Stimulated activated CD8-positive, alpha-beta memory T cell treated with anti-CD3 and anti-CD28 coated beads, Interleukin-2, amount 100 ng/mL, for 1 hour (primary cell): ENCODE measurements at places on chromosomes 13 and 19.

GRCh38 chr19:49637821-49638738 is 1.9 kb downstream of the RRAS start:
- no peak for DNase-seq

GRCh38 chr13:91313103-91313502 is 34.4 kb upstream of the MIR17HG start:
- DNase-seq, result no peak

- DNase-seq, result no peak
Observed at GRCh38 chr13:82358284-82358683, 1524.0 kb downstream of the SLITRK1 start.

DNA sequence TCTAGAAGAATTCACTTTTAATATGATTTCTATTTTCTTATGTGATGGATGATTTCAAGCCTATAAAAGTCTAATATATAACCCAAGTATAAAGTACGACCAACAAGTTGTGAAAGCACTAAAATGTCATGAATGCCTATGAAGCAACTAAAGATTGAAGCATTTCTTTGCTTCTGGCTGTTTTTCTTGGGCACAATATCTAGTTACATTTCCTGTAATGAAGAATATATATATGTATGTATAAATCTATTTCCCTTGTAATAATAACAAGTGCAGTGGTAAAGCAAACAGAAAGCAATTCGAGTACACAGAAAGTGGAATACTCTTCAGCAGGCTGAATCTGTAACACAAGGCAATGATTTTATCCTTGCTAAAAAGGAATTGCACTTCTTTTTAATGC is 5.4 kb downstream of the PCDH20 start:
- DNase-seq, result no peak

- DNase-seq, result no peak
Observed at GRCh38 chr19:53908935-53909415, at the start of gene CACNG7. Gene CACNG7, plus strand, starts transcription at chr19:53909278. Its CDS starts 3,554 bp downstream, at chr19:53912832.

GRCh38 chr13:113084943-113085540 is 20.5 kb upstream of the F7 start:
- DNase-seq, result no peak

DNA sequence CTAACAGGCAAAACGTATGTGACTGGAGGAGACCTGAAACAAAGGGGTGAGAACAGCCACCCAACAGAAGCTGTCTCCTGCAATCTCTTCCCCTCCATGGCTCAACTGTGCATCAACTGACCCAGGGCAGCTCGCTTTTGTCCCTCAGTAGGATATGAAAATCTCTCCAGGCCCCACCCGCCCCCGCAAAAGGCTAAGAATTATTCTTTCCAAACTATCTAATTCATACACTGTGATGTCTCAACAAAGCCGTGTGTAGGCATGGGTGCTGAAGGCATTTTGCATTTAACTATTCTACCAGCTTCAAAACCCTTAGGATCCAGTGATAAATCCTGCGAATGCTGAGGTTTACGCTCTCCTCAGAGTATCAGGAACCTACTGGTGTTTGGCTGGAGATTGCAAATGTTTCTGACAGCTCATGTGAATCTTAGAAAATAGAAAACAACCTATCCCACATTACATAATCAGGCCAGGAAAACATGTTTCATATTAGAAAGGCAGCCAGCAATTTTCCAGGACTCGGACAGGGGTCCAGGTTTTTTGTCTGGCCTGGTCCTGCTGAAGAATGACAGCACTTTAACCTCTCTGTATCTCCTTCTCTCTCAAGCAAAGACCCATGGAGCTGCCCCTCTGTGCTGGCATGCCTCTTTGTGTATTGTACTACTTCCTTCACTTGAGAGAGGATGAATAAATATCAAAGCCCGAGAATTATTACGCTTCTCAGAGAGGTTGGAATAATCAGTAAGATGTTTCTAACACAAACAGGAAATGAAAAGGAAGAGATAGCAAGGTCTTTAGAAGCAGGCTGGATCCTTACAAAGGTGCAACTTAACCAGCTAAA is 17.3 kb downstream of the DHRS12 start:
- DNase-seq, result no peak

DNA sequence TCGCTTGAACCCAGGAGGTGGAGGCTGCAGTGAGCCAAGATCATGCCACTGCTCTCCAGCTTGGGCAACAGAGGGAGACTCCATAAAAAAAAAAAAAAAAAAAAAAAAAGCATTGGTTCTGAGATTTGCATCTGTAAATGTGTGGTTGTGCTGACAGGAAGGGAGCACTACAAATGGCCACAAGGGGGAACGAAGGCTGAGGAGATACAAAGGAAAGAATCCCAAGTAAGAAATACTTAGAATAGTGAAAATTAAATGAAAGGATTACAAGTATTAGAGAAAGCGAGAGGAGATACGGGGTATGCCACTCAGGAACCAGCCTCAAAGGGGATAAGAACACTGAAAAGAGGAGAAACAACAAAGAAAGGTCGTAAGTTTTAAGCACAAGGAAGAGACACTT is 284.9 kb downstream of the KLF12 start:
- no peak for DNase-seq

GRCh38 chr19:38134540-38135149 is 89.4 kb downstream of the DPF1 start:
- no peak for DNase-seq

DNA sequence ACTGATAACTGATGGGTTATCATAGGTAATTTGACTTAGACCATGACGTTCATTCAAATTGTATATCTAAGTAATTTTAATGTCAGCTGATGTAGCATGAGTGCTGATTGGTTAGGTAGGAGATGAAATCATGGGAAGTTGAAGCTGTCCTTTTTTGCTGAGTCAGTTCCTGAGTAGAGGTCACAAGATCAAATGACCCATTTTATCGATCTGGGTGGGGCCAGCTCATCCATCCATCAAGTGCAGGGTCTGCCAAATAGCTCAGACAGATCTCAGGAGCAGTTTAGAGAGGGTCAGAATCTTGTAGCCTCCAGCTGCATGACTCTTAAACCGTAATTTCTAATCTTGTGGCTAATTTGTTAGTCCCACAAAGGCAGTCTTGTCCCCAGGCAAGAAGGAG is 35.3 kb upstream of the CD177 start:
- no peak for DNase-seq

DNA sequence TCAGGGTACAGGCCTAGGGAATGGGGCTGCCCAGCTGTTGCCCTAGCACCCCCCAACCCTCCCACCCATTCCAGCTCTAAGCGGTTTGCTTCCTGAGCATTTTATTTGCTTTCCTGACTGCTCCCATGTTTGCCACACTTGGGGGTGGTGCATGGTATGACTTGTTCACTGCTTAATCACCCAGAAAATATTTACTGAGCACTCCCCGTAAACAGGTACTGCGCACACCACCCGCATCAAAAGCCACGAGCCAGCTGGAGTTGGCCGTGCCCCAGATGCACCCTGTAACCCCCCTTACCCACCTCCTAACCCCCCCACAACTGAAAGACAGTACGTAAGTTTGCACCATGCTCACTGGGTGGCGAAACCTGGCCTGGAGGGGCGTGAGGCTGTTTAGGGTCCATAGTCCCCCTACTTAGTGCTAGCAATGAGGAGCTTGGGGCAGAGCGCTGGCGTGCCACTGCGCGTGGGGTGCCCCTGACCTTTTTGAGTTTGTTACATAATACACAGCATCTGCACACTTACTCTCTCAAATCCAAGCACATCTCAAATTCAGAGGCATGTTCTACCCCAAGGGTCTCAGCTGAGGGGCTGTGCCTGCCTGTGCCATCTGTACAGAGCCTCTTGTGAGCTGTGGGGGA is 29.8 kb downstream of the DPF1 start:
- DNase-seq, result no peak

- DNase-seq, result no peak
Observed at GRCh38 chr13:77701305-77701704, 3.8 kb downstream of the SLAIN1 start.

- no peak for DNase-seq
Observed at GRCh38 chr13:99050983-99051488, 73.2 kb upstream of the DOCK9 start.

DNA sequence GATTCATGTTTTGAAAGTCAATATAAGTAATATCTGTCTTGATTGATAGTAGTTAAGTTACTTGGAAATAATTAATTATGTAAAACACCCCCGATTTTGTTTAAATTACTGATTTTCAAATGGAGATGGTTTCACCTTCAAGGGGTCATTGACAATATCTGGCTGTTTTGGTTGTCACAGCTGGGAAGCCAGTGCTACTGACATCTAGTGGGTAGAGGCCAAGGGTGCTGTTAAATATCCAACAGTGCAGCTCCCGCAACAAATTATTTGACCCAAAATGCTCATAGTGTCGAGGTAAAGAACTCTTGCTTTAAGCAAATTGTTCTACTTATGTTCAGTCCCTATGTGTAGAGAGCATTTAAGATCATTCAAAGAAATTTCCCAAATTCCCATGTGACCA is 50.6 kb upstream of the PCDH20 start:
- no peak for DNase-seq

DNA sequence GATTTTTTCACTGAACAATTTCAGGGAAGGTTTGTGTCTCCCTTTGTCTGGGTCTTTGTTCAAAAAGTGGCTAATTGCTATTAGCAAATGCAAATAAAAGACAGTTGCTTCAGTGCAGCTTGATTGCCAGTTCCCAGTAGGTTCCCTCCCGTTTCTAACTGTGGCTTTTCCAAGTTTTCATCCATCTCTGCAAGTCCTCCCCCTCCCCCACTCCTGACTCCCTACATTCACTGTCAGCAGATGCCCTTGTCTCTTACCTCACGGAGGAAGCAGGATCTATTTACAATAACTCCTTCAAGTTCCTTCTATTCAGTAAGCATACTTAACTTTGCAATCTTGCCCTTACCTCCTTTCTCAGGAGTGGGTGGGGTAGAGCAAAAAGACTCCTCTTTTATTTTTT is 55.4 kb upstream of the SCEL start:
- DNase-seq, result no peak

GRCh38 chr13:50686551-50686950 is 156.9 kb downstream of the DLEU7 start:
- no peak for DNase-seq

DNA sequence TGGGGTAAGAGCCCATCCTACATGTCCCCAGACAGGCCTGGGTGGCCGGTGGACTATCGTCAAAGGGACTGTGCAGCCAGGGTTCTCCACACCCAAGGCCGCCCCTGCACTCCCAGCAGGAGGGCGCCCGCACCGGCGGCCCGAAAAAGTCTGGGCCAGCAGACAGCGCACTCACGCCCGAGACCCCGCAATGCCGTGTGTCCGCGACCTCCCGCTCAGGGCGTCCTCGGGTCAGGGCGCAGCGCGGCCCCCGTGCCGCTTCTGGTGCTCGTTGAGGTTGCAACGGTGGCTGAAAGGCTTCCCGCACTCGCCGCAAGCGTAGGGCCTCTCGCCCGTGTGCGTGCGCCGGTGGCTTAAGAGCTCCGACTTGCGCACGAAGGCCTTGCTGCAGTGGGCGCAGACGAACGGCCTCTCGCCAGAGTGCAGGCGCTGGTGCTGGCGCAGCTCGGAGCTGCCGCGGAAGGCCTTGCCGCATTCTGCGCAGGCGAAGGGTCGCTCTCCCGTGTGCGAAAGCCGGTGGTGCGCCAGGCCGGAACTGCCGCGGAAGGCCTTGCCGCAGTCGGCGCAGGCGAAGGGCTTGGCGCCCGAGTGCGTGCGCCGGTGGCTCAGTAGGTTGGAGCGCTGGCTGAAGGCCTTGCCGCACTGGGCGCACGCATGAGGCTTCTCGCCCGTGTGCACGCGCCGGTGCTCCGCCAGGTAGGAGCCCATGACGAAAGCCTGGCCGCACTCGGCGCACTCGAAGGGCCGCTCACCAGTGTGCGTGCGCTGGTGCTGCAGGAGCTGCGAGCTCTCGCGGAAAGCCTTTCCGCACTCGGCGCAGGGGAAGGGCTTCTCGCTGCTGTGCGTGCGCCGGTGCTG is 2.8 kb upstream of the A1BG start:
- DNase-seq, result no peak

- no peak for DNase-seq
Observed at GRCh38 chr19:48760504-48761205, 5.3 kb downstream of the FGF21 start.

DNA sequence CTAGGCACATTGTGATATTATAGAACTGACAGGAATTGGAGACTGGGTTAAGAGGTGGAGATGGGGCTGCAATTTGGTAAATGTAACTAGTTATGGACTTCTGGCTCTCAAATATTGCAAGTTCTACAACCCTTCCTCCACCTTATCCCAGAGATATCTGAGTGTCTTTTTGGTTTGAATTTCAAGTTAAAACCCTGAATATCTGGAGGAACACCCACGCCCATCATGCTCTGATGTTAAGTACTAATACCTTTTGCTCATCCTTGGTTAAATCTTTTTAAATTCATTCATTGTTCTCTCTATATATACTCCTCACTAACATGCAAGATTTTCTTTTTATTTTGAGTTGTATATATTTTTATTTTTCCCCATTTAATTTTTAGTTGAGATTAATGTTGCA is 28.9 kb downstream of the ITGBL1 start:
- DNase-seq, result no peak

GRCh38 chr13:19836472-19836871 is 27.0 kb downstream of the ZMYM5 start:
- DNase-seq, result no peak

GRCh38 chr13:25608181-25608580 is 236.4 kb downstream of the ATP8A2 start:
- no peak for DNase-seq

GRCh38 chr13:47696674-47697073 is 304.4 kb downstream of the SUCLA2 start:
- DNase-seq, result no peak
